ENCODE measurements at places on chromosomes 7 and 10.

DNA sequence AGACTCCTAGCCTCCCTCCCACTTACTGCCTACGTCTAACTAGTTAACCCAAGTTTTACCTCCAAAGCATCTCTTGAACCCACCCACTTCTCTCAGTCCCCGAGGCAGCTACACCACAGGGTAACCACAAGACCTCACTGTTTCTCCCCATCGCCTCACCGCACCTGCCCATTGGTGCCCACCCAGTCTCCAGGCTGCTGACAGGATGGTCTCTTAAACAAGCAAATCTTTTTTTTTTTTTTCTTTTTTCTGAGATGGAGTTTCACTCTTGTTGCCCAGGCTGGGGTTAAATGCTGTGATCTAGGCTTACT, 47.0 kb downstream of the DENND2A start:
- no peak for DNase-seq

DNA sequence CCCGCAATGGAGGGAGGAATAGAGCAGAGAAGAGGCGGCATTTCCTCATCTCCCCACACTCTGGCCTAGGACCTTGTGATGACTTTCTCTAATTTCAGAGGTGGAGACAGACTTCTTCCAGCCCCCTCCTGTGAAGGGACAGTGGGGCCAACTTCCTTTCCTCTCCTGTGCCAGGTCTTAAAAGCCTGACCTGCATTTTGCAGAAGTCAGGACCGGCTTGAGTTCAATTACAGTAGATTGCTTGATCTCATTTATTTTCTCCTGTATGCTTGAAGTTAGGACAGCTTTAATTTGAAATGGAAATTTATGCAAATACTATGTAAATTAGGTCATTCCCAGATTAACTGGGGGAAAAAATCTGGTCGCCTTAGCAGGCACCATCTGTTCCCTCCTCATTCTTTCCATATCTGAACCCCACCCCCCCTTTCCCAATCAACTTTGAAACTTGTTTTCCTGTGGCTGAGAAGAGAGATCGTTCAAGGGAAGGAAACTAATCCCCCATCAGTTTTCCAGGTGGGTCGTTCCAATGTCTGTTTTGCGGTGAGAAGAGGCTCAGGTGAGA, 57.1 kb downstream of the SYPL1 start:
- no peak for DNase-seq

GRCh38 chr10:50369931-50370330, 118.6 kb upstream of the ASAH2 start:
- no peak for DNase-seq

DNA sequence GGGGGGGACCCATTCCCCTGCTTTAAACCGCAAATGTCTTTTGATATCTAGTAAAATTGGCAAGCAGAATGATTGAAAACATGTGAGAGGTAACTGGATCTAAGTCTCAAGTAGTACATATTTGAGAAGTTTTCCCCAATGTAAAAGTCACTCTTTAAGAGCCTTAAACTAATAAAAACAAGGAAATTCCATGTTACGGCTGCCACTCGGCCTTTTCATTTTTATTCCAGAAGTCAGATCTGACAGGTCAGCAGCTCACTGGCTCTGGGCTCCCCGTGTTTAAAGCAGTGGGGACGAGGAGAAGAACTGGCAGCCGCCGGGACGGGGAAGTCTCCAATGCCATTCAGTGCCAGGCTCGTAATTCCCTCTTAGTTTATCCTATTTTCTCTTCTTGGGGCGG, 80.7 kb downstream of the CUX1 start:
- no peak for DNase-seq

DNA sequence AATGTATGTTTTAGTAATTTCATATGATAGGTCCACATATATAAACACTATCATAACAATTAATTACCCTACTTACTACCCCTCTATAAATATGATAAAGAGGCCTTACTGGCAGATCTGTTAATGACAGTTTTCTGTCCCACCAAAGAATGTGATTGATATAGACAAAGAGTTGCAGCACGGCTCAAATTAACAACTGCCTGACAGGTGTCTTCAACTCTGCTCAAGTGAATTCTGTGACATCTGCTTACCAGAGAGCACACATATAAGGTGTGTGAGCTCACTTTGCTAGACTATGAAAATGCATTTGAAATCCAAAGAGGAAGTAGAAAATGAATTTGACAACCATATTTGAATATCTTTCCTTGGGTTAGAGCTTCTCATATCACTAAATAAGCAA, 36.6 kb downstream of the CACNA2D1 start:
- DNase-seq: no peak

DNA sequence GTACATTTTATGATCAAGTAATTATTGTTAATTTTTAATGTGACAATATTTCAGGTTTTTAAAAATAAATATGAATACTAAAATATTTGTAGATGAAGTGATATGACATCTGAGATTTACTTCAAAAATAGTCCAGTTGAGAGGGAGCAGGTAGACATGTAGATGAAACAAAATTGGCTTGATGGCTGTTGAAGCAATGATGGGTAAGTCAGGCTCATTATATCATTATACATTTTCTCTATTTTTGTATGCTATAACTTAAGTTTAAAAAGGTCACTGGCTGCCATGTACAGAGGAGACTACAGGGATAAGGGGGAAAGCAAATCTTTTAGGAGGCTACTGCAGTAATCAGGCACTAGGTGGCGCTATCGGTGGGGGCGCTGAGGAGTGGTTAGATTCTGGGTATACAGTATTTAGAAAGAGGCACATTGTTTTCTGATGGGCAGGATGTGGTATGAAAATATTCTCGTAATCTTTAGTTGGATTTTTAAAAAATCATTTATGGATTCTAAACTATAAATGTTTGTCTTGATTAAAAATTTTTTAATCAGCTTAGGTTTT, 189.8 kb upstream of the IMMP2L start:
- peak; percentile 76 for DNase-seq

DNA sequence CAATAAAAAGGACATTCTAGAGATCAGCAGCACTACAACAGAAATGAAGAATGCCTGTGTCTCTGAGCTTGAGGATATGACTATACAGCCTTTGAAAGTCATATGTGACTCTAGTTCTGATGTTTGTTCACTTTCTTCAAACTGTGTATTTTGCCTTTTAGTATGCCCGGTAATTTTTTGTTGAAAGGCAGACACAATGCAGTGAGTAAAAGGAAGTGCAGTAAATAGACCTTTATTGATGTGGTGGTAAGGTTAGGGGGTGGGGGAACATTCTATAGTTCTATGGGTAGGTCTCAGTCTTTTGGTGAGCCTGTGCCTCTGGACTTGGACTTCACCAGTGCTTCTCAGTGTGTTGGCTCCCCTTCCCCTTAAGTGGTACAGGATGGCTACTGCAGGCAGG, 143.5 kb upstream of the CDC14C start:
- DNase-seq: no peak

DNA sequence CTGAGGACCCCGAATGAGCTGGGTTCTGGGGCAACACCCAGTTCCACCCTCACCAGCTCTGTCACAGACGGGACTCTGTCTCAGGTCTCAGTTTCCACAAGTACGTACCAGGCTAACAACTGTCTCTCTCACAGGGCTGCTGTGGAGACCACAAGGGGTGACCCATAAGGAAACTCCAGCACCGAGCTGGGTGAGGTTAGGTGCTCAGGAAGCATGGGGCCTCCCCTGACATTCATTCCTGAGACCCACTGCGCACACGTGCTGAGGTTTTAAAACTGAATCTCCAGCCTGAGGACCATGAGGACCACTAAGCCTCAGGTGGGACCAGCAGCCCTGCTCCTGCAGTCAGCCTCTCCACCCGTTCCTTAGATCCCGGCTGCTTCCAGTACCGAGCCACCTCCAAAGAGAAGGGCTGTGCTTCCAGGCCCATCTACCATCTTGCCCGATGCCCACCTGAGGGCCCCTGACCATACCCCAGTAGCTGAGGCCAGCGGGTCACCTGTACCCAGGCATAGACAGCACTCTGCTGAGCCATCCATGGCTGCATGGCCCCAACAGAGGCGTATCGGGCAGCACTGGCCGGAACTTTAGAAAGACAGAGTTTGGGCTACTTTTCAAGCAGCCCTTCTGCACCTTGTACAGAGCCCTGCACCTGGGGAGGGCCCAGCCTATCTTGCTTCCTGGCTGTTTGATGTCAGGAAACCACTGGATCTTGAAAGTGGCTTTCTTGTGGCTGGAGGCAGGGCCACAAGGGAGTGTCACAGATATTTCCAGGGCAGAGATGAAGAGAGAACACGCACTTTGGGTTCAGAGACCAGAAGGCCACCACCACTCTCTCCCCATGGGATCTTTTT, 18.7 kb downstream of the HSPA12A start:
- no peak for DNase-seq

GRCh38 chr10:119313644-119314043, 106.3 kb downstream of the GRK5 start:
- no peak for DNase-seq

DNA sequence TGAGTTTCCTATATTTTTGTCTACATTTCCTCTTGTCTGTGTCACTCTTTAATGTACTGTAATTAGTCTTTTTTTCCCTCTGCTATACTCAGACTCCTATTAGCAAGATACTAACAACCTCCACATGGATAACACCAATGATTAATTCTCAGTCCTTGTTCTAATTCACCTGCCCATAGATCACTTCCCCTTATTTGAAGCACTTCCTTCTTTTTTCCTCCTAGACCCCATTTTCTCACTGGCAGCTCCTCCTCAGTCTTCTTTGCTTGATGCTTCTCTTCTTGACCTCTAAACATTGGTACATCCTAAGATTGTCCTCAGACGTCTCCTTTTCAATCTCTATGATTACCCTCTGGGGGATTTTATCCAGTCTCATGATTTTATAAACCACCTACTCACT, 98.2 kb upstream of the IMMP2L start:
- DNase-seq: no peak

GRCh38 chr10:70122742-70123141, 9.9 kb downstream of the AIFM2 start:
- DNase-seq: no peak

GRCh38 chr7:46544396-46545008, 623.4 kb upstream of the IGFBP3 start:
- DNase-seq: no peak

GRCh38 chr10:78186572-78186971, 152.9 kb downstream of the RPS24 start:
- no peak for DNase-seq

- no peak for DNase-seq
Measured at GRCh38 chr7:44621750-44622103, 15.3 kb downstream of the OGDH start.

DNA sequence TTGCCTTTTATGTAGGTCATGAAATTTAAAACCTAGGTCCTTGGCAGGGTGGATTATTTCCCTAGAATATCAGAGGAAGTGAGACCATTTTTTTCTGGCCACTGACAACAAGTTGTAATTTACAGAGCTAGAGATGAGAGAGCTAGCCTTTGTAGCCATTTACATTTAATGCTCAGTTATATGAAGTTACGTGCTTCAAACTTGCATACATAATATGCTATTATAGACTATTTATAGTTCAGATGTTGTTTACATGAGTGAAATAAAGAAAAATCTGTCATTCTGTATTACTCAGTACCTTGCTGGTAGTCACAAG, 234.9 kb upstream of the MBL2 start:
- DNase-seq: no peak

- peak; percentile 41 for DNase-seq
Measured at GRCh38 chr10:31926160-31926559, 2.5 kb downstream of the ARHGAP12 start.

DNA sequence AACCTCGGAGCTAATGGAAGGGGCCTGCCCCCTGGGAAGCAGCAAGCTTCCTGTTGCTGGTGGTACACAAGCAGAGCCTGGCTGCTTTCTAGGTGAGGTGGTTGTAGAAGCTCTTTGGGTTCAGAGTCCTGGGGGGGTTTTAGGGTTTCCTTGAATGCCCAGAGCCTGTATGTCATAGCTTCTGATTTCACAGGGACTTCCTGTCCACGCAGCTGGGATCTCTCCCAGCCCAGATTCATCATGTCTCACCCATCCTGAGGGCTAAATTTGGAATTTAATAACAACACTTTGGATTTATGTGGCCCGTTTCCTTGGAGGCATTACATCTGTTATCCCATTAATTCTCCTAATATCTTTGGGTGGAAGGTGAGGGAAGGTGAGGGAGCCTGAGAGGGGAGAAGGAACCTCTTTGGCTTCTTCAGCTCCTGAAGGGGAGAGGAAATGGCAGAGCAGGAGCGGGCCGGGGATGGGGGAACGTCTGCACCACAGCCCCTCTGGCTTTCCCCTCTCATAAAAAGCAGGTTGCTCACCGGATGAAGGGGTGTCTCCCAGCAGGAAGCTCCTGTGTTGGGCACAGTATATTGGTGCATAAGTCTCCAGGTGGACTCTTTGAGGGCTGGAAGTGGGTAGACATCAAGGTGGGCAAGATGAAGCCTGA, 19.7 kb downstream of the RPS24 start:
- no peak for DNase-seq

DNA sequence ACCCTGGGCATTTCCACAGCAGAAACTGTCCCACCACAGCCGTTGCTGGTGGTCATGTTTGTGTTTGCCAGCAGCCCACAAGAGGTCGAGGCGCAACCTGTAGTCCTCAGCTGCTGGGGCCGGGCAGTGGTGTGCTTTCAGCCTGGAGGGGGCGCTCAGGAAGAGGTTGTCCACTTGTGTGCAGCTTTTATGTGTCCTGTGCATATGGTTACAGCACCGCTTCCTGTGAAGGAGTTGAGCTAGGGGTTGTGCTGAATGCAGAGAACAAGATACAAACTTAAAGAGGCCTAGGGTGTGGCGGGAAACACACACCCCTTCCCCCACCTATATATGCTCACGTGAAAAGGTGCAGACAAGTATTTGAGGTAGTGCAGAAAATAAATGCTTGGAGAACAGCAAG, 29.5 kb upstream of the PFKFB3 start:
- peak; percentile 43 for DNase-seq

- DNase-seq: no peak
Measured at GRCh38 chr7:97133159-97133558, 15.7 kb downstream of the SDHAF3 start.

- no peak for DNase-seq
Measured at GRCh38 chr7:24457219-24457558, 116.1 kb upstream of the PALS2 start.

- DNase-seq: no peak
Measured at GRCh38 chr10:116197946-116198675, 74.9 kb downstream of the GFRA1 start.

DNA sequence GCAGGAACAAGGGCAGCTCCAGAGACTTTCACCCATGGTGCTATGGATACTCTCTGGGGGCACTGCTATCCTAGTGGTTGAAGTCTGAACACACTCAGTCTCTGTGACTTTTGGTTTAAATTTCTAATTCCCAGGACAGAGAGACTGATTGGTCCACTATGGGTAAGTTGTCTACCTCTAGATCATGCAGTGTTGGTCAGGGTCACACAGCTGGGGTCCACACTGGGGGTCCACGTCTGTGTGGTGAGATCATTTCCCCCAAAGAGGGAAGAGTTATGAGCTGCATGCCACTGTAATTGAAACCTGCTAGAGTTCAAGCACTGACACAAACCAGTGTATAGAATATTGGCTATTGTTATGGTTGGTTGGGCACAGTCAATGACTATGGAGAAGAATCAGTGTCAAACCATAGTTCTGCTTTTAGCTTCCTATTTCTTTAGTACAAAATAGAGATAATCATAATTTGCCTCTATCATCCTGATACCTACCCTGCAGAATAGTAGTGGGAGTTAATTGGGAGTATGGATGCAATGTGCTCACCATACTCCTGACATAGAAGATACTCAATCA, 101.6 kb downstream of the PRTFDC1 start:
- DNase-seq: no peak

- DNase-seq: no peak
Measured at GRCh38 chr10:119443970-119444660, 98.4 kb downstream of the RGS10 start.

All from suppressor macrophage treated with lipopolysaccharide for 4 hours (primary cell).